Left cardiac atrium (tissue), 4 donors: ENCODE measurements at places on chromosomes 3 and 15.

DNA sequence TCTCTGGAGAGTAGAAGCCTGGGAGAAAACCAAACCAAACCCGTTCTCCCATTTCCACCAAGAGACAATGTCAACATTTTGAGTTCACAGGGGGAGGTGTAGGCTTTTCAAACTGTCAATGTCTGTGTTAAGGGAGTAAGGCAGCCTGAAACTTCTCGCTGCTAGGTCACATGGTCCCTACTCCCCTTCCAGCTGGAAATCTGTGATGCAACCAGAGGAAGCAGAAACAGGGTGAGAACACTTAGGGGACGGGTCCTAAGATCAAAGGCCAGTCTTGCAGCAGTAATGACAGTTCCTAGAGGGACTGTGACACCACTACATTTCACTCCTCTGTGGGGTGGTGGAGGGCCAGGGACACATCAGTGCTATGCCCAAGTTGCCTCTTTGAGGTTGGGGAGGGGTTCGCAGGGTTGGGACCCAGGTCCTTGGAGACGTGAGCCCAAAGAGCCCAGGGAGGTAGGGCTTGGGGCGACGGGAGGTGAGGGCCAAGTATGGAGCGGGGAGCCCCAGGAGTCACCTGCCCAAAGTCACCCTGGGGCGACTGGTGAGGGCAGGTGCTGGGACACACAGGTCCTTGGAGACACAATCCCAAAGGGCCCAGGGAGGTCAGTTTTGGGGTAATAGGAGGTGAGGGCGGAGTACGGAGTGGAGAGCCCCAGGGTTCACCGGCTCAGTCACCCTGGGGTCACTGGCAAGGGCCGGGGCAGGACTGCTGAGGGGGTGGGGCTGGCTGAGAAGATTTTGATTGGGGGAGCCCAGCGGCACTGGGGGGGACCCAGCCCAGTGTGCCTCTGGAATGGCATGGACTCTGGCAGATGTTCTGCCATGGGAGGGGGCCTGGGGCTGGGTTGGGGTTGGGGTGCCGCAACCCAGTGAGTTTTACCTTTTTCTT lies 582 bp downstream of the GOLGA6L2 start:
- DNase-seq = no peak

DNA sequence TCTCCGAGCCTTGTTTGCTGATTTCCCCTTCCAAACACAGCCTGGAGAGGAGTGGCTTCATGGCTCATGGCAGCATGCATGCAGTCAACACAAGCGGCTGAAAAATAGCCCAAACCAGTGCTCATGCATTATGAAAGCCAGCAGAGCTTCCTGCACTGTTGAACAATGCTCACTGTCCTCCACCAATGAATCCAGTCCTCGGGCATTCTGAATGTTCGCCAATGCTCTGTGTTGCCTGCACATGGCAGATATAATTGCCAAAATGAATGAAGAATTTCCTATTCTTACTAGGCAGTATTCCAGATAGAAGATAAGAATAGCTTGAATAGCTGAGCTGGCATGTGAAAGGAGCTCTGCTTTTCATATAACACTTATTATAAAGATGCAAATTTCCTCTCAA lies 252.7 kb downstream of the ROBO1 start:
- no peak for DNase-seq

- DNase-seq = no peak
These were observed 156.6 kb downstream of the MYRIP start for GRCh38 chr3:39965997-39966396.

- no peak for DNase-seq
These were observed 24.3 kb downstream of the MRPS25 start for GRCh38 chr3:15040844-15041243.

DNA sequence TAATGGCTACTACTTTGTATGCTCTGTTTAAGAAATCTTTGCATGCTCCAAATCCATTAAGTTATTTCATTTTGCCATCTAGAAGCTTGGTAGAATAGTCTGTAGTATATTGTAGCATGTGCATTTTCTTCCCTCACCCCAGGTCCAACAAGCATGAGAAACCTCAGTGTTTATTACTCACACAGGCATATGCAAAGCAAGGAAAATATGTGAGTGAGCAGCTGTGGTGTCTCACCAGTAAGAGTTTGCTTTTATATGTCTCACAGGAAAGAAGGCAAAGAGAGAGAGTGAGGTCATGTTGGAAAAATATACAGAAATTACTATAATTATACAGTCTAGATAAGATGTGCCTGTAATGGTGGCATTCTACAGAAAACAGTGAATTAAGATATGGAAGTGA lies 312.5 kb downstream of the C3orf38 start:
- DNase-seq = no peak

- DNase-seq = no peak
These were observed 39.2 kb downstream of the MBNL1 start for GRCh38 chr3:152307829-152308474.

GRCh38 chr3:179991883-179992282 lies 44.9 kb downstream of the PEX5L start:
- DNase-seq = no peak

DNA sequence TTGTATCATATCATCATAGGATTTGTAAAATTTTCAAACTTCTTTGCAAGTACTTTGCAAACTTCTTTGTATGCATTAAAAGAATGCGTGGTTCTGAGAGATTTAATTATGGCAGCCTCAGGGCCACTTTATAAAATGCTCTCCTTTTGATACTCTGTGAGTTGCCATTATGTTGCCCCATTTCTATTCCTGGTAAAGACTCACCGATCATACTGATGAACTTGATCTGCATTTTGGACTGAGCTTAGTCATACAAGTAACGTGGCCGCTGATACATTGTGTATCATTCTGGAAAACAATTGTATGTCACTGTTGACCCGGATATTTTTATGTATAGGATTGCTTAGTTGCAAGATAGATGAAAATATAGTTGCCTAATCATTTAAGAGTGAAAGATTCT lies 38.8 kb downstream of the AKAP13 start:
- DNase-seq = no peak

- DNase-seq = no peak
These were observed 670.2 kb upstream of the ALCAM start for GRCh38 chr3:104696470-104696869.

GRCh38 chr15:78301828-78302227 lies 2.4 kb upstream of the SKIC8 start:
- no peak for DNase-seq

DNA sequence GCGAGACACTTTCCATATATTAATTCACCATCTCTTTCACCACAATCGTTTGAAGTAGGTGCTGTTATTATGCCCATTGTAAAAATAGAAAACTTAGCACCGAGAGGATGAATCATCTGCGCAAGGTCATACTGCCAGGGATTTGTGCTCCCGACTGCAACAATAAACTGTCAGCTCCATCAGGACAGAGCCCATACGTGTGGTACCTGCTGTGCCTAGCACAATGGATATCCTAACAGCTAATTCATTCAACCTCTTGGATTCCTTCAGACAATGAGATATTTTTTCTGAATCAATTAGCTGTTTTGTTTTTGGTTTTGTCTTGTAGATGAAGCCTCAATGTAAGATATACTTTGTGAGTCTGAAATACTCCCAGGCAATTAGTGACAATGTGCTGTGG lies 32.3 kb upstream of the PROK2 start:
- no peak for DNase-seq

- DNase-seq = no peak
These were observed 48.1 kb downstream of the MYO5C start for GRCh38 chr15:52247461-52247860.

GRCh38 chr3:50205413-50206276 lies 574 bp downstream of the SLC38A3 start:
- DNase-seq = peak; percentile 50

- no peak for DNase-seq
These were observed 35.1 kb upstream of the SLC6A11 start for GRCh38 chr3:10780922-10781321.

GRCh38 chr15:99403597-99403996 lies 152.3 kb downstream of the LRRC28 start:
- DNase-seq = no peak

DNA sequence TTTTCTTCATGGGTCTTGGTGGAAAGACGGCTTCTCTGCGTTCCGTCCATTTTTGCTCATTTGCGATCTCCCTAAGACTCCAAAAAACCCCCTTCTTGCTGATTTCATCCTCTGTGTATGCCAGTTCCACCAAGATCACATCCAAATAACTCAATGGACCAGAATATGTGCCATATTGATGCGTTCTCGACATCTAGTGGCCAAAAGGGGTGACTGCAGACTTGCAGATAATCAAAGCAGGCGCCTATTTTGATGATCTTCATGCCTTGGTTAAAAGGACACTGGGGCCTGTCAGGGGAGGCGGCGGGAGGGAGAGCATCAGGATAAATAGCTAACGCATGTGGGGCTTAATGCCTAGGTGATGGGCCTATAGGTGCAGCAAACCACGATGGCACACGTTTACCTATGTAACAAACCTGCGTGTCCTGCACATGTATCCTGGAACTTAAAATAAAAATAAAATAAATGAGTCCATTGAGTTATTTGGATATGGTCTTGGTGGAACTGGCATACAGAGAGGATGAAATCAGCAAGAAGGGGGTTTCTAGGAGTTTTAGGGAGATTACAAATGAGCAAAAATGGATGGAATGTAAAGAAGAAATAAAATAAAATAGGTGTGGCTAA lies 104.2 kb upstream of the RAD18 start:
- peak; percentile 39 for DNase-seq
